SK-N-SH (cell line): ENCODE measurements at places on chromosomes 4 and X. TPM values are rescaled to one million over a fixed set of nuclear protein-coding genes. Genes with fewer than 3 reads are reported as not detected.

DNA sequence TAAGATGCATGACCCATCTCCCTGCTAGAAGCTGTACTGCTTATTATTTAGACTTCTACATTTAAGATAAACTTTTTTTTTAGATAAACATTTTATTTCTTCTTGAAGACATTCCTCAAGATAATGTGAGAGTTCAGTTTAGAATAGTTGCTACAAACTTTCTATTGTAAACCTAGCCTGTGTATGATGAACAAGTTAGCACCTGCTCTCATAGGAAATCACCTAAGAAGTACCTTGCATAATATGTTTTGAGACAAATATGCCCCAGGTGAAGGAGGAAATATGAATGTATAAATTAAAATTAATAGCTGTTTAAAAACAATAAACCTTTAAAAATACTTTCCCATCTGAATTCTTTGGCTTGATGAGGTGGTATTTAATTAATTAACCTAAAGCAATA lies 35.6 kb downstream of the RASGEF1B start:
- no peak overlapping the region for H3K4me3 ChIP-seq
- DNase-seq = no peak
- no peaks in the 10 kb centered on the region for H3K4me1 ChIP-seq
- no peaks in the 10 kb centered on the region for H3K36me3 ChIP-seq
- no peaks in the 10 kb centered on the region; the same call in 1 of the 2 replicates for H3K27me3 ChIP-seq

GRCh38 chr4:128353791-128354190 lies 66.2 kb upstream of the PGRMC2 start:
- no peak for DNase-seq
- H3K4me3 ChIP-seq = no peak overlapping the region
- no peaks in the 10 kb centered on the region for H3K36me3 ChIP-seq
- H3K4me1 ChIP-seq = peaks cover 30% of the 10 kb centered on the region
- no peaks in the 10 kb centered on the region for H3K27me3 ChIP-seq

DNA sequence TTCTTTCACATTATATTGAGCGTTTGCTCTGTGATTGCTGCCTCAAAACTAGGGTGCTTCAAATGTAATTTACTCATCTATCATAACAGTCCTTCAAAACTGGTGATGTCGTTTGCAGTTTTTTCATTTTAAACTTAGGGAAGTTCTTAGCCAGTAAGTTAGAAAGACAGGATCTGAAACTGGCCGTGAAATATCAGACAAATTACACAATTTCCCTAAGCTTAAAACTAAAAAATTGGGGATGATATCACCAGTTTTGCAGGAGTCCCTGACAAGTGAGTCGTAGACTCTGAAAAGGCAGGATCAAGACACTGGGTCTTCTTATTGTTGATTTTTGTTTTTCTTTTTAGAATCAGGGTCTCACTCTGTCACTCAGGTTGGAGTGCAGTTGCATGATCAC lies 44.8 kb downstream of the MOB1B start:
- peaks cover 10% of the 10 kb centered on the region; the same call in 1 of the 2 replicates for H3K4me1 ChIP-seq
- peaks cover 10% of the 10 kb centered on the region for H3K36me3 ChIP-seq
- no peaks in the 10 kb centered on the region for H3K27me3 ChIP-seq
- no peak for DNase-seq
- H3K27ac ChIP-seq = no peak overlapping the region
- H3K4me3 ChIP-seq = no peak overlapping the region

DNA sequence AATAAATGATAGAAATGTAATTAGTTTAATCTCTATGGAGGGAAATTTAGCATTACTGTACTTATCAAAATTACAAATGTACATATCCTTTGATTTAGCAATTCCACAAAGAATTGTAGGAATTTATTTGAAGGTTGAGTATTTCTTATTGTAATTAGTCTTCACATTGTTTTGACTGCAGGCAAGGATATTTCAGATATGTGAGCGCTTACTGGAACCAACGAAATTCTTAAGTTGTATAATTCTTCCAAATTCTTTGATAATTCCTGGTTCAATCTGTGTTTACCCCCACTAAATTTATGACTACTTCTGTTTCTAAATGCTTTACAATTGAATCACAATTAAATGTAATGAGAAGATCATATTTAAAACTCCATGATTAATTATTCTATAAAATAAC lies 26.9 kb upstream of the WWC2 start:
- no peak overlapping the region for H3K4me3 ChIP-seq
- H3K27me3 ChIP-seq = no peaks in the 10 kb centered on the region
- DNase-seq = no peak

GRCh38 chr4:37958932-37959331 lies 1.3 kb upstream of the PTTG2 start:
- no peak for DNase-seq
- no peak overlapping the region for H3K4me3 ChIP-seq
- no peaks in the 10 kb centered on the region for H3K36me3 ChIP-seq
- no peaks in the 10 kb centered on the region for H3K27me3 ChIP-seq
- no peaks in the 10 kb centered on the region for H3K4me1 ChIP-seq

GRCh38 chr4:12293906-12294525 lies 865.3 kb upstream of the HS3ST1 start:
- no peaks in the 10 kb centered on the region for H3K36me3 ChIP-seq
- no peaks in the 10 kb centered on the region for H3K4me1 ChIP-seq
- H3K27ac ChIP-seq = no peak overlapping the region
- H3K4me3 ChIP-seq = no peak overlapping the region
- no peak for DNase-seq

- peak overlapping the region; percentile 43 for H3K27ac ChIP-seq
- H3K4me3 ChIP-seq = no peak overlapping the region
- H3K36me3 ChIP-seq = peaks cover 7% of the 10 kb centered on the region; the same call in 1 of the 2 replicates
- DNase-seq = no peak
- peaks cover 5% of the 10 kb centered on the region; the same call in 1 of the 2 replicates for H3K4me1 ChIP-seq
Measured at GRCh38 chrX:46444011-46444410, 101.2 kb downstream of the ZNF674 start.

GRCh38 chr4:71992571-71993312 lies 39.1 kb upstream of the NPFFR2 start:
- H3K27ac ChIP-seq = no peak overlapping the region
- DNase-seq = no peak
- no peaks in the 10 kb centered on the region for H3K27me3 ChIP-seq

DNA sequence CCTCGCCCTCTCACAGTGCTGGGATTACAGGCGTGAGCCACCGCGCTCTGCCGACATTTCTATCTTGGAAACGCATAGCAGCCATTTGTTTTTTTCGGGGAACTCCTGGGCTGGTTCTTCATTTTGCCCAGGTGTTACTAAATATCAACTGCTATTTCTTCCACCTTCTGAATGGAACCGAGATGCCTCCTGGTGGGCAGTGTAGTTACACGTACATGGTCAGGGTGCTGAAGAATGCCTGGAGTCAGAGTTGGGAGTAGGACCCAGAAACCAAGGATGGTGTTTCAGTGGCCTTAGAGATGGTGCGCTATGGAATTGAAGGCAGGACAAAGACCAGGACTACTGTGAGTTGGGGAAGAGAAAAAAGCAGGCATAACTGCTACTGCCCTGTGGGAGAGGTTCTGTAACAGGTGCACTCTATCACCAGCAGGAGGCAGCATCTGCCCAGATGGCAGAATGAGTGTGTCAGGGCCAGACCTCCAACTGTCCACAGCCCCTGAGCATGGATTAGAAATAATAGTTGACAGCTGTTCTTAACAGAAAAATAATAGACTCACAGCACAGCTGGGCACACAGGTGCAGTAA lies 81.7 kb downstream of the ZC4H2 start:
- H3K27ac ChIP-seq = no peak overlapping the region
- H3K4me1 ChIP-seq = no peaks in the 10 kb centered on the region
- no peaks in the 10 kb centered on the region for H3K36me3 ChIP-seq
- peak overlapping the region; percentile 29; the same call in 1 of the 2 replicates for H3K4me3 ChIP-seq

GRCh38 chr4:46503739-46504138 lies 113.8 kb upstream of the GABRA2 start:
- H3K36me3 ChIP-seq = no peaks in the 10 kb centered on the region
- no peaks in the 10 kb centered on the region for H3K4me1 ChIP-seq
- no peak overlapping the region for H3K4me3 ChIP-seq
- no peak for DNase-seq

DNA sequence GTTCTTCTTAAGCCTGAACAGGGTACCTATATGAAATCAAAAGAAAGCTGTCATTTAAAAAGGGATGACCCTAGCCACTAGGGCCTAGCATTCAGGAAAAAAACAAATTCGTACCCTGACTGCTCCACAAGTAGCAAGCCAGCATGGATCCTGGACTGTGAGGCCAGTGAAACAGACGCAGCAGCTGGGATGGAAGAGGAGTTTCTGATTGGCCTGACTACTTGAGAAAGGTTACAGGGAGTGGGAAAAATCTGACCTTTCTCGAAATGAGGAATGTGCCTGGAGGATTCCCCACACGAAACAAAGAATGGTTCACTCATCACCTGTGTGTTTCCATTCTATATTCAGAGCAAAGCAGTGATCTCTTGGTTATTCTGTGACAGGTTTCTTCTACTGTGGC lies 87.6 kb upstream of the JADE1 start:
- no peak overlapping the region for H3K27ac ChIP-seq
- H3K4me3 ChIP-seq = no peak overlapping the region
- H3K4me1 ChIP-seq = no peaks in the 10 kb centered on the region
- no peaks in the 10 kb centered on the region for H3K36me3 ChIP-seq

DNA sequence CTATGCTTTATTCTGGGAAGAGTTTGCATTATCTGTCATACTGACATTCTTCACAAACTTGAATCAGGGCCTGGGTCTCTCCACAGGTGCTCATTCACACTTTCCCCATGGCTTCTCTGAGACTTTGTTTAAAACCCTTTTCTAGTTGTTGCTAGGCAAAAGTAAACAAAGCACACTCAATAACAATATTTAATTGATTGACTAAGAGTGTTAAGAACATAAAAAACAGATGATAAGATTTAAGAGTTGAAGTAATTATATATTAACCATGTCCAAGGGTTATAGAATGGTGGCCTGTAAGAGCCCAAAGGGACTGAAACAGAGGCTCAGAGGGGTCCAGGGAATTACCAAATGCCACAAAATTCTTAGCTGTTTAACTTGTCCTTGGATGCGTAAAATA lies 7.1 kb downstream of the MAOA start:
- H3K27ac ChIP-seq = no peak overlapping the region
- H3K27me3 ChIP-seq = no peaks in the 10 kb centered on the region
- no peak for DNase-seq
- no peaks in the 10 kb centered on the region for H3K36me3 ChIP-seq
- H3K4me1 ChIP-seq = no peaks in the 10 kb centered on the region; the same call in 1 of the 2 replicates
- no peak overlapping the region for H3K4me3 ChIP-seq

GRCh38 chr4:131288441-131288840 lies 1860.7 kb upstream of the PCDH10 start:
- no peaks in the 10 kb centered on the region for H3K36me3 ChIP-seq
- no peaks in the 10 kb centered on the region for H3K27me3 ChIP-seq
- no peak overlapping the region for H3K27ac ChIP-seq
- DNase-seq = no peak
- H3K4me3 ChIP-seq = no peak overlapping the region

The SPANXD gene
- 13.1 and 20.0 TPM in 2 replicates for polyA plus RNA-seq

The NUDT9 gene
- 21.5 and 21.8 TPM in 2 replicates for polyA plus RNA-seq

The YY2 gene
- 2.3 and 2.8 TPM in 2 replicates for polyA plus RNA-seq

The UGT2B15 gene
- not detected in 2 replicates for polyA plus RNA-seq

The VCX2 gene
- not detected in 2 replicates for polyA plus RNA-seq

The PDLIM3 gene
- 0.08 and 0.58 TPM in 2 replicates for polyA plus RNA-seq

The LRIT3 gene
- polyA plus RNA-seq = 0.02 TPM in 1 of 2 replicates, not detected in the other

The MAGEB1 gene
- polyA plus RNA-seq = 0.02 TPM in 1 of 2 replicates, not detected in the other

The SHROOM2 gene
- not detected in 2 replicates for polyA plus RNA-seq

The MAGED4 gene
- 14.8 and 26.6 TPM in 2 replicates for polyA plus RNA-seq
